Stimulated activated CD4-positive, alpha-beta T cell treated with anti-CD3 and anti-CD28 coated beads, Interleukin-4, amount 100 ng/mL, for 4 hours (primary cell): ENCODE measurements at places on chromosomes 11 and 22.
A peak's percentile ranks its signal among the peaks of the same experiment; 100 is the strongest.

DNA sequence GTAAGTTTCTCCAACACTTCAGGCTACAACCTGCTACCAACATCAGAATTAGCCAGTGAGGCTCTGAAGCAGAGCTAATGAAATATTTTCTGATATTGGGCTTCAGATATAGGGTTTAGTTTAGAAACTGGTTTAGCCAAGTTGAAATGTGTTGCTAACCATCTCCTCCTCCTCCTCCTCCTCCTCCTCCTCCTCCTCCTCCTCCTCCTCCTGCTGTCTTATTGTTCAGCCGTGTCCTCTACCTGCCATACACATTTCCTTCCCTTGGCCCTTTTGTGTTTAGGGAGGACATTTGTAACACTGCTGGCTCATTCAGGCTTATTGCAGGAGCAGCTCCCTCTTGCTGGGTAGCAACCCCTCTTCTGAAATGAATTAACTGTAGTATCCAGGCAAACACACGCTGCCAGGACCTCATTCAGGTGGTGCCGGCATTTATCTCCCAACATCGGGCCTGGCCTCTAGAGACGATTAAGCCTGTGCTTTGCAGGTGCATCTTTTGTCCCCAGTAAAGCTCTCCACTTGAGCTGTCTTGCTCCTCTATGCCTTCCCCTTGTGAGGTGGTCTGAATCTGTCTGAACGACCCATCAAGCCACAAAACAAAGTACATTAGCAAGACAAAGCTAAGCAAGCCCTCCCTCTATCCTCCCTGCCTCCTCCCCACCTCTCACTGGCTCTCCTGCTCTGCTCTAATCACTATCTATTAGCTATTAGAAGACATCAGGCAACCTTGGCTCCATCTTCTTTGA lies 82.9 kb downstream of the KCNJ1 start:
- no peak for DNase-seq

DNA sequence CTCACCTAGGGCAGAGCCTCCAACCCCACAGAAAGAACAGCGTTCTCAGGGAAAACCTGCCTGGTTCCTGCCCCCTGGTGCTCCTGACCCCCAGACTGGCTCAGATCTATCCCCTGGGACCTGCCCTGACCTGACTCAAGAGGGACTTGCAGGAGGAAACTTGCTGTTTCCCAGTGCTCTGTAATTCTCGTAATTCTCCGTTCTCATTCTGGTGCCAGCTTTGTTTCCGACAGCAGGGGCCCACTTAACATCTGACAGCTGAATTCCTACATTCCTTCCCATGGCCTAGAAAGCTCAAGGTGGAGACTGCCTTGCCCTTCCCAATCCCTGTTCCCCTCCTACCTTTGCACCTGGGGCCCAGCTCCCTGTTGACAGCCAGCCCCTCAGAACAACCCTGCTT lies 12.5 kb upstream of the CSF2RB start:
- no peak for DNase-seq

- no peak for DNase-seq
Observed at GRCh38 chr11:76626266-76626665, 44.3 kb downstream of the LRRC32 start.

- no peak for DNase-seq
Observed at GRCh38 chr22:37126882-37127281, 17.4 kb upstream of the TMPRSS6 start.

DNA sequence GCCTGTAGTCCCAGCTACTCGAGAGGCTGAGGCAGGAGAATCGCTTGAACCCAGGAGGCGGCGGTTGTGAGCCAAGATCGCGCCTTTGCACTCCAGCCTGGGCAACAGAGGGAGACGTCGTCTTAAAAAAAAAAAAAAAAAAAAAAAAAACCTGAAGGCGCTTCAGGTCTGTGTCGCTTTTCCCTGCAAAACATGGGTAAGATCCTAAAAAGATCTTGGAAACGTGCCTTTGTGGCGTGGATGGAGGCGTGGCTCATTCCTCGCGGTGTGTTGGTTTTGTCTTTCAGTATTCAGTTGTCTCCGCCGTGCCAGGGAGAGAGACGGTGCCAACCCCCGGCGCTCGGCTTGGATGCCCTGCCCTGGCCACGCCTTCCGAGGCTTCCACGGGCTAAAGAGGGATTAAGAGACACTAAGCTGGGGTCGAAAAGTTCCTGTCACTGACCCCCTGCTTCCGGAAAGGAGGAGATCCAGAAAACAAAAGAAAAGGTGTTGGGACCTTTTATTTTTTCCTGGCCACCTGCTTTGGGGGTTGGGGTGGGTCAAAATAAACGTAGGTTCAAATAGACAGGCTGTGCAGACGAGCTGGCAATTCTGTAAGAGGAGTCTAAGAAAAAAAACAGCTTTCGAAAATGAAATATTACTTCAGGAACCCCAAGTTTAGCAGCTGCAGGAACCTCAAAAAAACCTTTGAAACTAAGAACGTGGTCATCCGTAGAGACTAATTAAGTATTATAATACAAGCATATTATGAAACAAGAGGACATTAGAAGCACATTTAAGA lies 1.1 kb upstream of the SLC35F2 start:
- peak; percentile 26 for DNase-seq
